Fibroblast of the aortic adventitia (primary cell): ENCODE measurements at places on chromosomes 6 and 20. TPM values are rescaled to one million over a fixed set of nuclear protein-coding genes. Genes with fewer than 3 reads are reported as not detected.

GRCh38 chr6:26155061-26155930, 68.1 kb downstream of the HFE start:
- DNase-seq: peak; percentile 19

DNA sequence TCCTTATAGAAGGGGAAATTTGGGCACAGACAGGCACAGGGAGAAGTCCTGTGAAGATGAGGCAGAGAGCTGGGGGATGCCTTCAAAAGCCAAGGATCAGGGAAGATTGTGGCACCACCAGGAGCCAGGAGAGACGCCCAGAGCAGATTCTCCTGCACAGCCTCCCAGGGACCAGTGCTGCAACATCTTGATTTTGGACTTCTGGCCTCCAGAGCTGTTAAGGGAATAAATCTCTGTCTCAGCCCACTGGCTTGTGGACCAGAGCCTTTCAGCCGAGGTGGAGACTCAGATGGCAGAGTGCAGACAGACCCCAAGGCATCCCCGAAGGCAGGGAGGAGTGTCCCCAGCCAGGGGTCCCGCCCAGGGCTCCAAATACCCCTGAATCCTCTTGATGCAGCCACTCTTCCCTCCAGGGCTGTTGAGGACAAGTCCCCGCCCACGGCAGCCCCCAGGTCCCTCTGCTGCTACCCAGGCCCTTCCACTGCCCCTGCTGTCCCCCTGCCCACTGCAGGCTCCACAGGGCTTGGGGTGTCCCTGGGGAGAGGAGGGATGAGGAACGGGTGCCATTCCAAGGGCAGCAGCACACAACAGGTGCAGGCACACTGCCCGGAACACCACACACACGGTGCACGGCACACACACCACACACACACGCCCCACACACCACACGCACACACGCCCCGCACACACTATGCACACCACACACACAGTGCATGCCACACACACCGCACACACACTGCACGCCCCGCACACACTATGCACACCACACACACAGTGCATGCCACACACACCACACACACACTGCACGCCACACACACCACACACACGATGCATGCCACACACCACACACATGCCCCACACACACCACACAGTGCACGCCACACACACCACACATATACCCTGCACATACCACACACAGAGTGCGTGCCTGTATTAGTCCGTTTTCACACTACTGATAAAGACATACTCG, 311.4 kb downstream of the TAF4 start:
- no peak for DNase-seq

- DNase-seq: no peak
These were observed 736.0 kb downstream of the CD109 start for GRCh38 chr6:74431873-74432580.

- DNase-seq: peak; percentile 4
These were observed 293.6 kb upstream of the PRND start for GRCh38 chr20:4427940-4428586.

- no peak for DNase-seq
These were observed 4.3 kb downstream of the PSMG4 start for GRCh38 chr6:3263096-3263495.

DNA sequence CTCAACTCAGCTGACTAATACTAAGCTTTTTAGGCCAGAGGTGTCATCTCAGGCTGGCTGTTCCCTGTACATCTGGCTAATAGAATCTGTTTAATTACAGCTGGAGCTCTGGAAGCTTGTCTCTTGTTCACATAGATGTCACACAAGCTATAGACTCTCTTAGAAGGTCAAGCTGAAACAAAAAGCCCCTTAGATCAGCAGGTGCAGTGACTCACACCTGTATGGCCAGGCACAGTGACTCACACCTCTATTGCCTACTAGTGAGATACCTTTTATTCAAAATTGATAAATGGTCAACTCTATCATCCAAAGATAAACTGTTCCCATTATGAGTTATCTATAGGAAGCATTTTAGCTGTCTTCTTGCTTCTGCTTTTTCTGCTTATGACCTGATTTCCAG, 29.9 kb upstream of the MTHFD1L start:
- DNase-seq: no peak

GRCh38 chr6:159729598-159730331, 2.5 kb downstream of the WTAP start:
- peak; percentile 28 for DNase-seq

DNA sequence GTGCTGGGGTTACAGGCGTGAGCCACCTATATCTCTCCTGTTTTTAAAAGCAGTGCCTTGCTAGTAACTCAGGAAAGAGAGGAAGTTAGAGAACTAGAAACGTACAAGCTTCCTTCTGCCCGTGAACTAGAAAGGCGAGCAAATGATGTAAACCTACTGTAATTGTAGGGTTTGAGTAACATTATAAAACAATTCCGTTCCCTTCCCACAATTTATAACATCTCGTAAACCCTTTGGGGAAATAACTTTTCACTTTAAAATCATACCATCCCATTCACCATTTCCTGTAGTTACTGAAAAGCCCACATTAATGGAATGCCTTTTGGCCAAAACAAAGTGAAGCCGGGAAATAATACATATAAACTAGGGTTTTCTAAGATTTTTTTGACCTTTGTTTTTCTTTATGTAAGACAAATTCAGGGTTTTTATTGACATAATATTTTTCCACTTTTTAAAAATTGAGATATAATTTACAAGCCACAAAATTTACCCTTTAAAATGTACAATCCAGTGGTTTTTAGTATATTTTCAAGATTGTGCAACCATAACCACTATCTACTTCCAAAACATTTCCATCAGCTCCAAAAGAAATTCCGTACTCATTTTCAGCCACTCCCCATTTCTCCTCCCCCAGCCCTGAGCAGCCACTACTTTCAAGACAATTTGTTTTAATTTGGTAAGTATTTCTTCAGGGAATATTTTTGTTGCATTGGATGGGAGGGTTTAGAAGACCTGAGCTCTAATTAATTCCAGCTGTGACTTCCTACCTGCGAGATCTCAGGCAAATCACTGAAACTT, 175.1 kb upstream of the PDE10A start:
- DNase-seq: peak; percentile 19

GRCh38 chr20:20233041-20233514, 134.8 kb upstream of the INSM1 start:
- no peak for DNase-seq

DNA sequence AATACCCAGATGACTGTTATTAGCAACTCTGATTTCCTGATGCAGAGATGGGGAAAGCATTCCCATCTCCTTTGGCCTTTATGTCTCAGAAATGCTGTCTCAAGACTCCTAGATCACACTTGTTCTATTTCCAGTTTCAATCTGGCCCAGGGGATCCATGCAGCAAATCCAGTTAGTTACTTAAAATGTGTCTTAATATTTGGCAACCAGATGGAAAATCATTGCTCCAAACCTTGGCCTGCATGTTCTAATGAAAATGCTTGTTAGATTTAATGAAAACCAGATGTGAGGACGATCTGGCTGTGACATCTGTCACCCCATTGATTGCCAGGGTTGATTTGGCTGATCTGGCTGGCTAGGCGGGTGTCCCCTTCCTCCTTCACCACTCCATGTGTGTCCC, 125.2 kb downstream of the TSHZ2 start:
- DNase-seq: no peak

DNA sequence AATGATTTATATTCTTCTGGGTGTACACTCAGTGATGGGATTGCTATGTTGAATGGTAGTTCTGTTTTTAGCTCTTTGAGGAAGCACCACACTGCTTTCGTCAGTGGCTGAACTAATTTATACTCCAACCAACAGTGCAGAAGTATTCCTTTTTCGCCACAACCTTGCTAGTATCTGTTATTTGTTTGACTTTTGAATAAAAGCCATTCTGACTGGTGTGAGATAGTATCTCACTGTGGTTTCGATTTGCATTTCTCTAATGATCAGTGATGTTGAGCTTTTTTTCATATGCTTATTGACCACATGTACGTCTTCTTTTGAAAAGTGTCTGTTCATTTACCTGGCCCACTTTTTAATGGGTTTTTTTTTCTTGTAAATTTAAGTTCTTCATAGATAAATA, 583.8 kb upstream of the ARID1B start:
- no peak for DNase-seq

GRCh38 chr6:102381203-102381602, 987.7 kb downstream of the GRIK2 start:
- DNase-seq: no peak

DNA sequence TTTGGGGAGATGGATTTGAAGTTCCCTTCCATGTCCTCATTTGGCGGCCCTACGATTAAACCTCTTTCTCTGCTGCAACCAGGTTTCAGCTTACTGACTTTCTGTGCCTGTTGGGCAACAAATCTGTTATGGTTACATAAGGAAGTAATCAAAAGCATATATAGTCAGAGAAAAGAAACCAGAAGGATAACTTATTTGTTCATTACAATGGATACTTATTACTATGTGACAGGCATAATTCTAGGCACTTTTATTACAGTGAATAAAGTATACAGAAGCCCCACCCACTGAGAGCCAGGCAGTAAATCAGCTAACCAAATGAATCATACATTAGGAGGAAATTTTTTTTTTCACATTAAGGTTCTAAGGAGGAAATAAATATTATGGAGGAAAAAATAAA, 9.6 kb upstream of the TRIM31 start:
- DNase-seq: no peak

- no peak for DNase-seq
These were observed 437.5 kb downstream of the HTR1B start for GRCh38 chr6:77025736-77026223.

DNA sequence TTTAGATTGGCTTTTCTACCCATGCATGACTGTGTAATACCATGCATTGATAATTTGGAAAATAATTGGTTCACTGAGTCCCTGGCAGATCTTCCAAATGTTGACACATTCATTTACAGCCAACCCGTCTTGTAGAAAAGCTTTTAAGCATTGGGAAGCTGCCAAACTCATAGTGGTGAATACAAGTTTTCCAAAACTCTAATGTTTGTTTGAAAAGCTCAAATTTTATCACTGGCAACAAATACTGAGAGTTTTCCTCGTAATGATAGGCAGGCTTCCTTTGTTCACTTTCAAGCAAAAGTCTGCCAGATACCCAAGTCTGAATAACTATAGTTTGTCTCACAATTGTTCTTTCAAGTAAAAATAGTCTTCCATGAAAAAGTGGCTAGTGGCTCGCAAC, 143.0 kb downstream of the FIG4 start:
- DNase-seq: peak; percentile 22

DNA sequence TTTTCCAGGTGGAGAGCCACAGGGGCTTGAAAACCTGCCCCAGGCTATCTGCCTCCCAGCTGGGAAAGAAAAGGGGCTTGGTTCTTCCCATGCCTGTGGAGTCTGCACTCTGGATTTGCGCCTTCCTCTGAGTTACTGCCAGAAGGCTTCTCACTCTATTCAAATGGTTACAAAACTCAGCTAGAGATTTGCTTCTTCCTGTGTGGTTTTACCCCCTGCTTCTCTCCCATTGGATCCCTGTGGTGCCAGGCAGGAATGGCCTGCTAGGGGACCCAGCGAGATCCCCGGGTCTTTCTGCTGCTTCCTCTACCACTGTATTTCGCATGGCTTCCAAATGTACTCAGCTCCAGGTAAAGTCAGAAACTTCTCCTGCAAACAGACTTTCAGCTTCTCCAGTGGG, 192.0 kb upstream of the HS3ST5 start:
- DNase-seq: no peak

DNA sequence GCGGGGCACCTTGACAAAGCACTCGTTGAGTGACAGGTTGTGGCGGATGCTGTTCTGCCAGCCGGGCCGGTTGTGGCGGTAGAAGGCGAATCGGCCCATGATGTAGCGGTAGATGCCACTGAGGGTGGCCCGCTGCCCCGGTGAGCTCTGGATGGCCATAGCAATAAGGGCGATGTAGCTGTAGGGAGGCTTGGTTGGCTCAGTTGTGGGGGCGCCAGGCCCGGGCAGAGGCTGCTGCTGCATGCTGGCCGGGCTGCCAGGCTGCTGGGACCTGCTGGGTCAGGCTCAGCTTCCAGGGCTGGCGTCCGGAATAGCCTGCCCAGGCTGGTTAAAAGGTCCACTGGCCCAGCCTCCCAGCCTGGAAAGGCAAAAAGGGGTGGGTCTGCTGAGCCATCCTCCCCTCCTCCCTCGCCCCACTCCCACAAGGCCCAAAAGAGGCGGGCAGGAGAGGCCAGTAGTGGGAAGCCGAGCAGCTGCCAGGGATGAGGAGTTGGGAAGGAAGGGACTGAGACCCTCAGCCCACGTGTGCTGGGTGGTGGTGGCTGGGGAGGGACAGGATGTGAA, at the start of gene FOXS1:
Gene FOXS1, minus strand, starts transcription at position 305 of the 564 bp plus-strand sequence. Its CDS starts 62 bp downstream, at position 243.
- DNase-seq: no peak

DNA sequence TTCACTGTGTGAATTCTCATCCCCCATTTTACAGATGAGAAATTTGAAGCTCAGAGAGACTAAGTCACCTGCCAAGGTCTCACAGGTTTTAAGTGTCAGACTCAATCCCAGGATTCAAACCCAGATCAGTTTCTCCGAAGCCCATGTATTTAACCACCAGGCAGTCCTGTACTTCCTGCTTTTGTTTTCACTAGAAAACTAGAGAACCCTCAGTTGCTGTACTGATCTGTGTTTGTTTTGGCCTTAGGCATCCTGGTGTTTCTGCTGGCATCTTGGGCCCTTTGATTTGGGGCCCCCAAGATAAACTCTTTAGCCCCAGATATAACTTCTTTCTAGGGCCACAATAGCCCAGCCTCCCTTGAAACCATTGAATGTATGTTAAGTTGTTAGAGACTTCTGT, 36.5 kb downstream of the PPP1R16B start:
- no peak for DNase-seq

- DNase-seq: no peak
These were observed 155.7 kb upstream of the CDYL start for GRCh38 chr6:4620284-4621151.

GRCh38 chr6:20433321-20433720, 31.6 kb downstream of the E2F3 start:
- DNase-seq: no peak

GRCh38 chr6:123022975-123023374, 26.9 kb downstream of the CLVS2 start:
- peak; percentile 2 for DNase-seq

- DNase-seq: no peak
These were observed 72.6 kb upstream of the RNF24 start for GRCh38 chr20:4087923-4088322.

Gene ITPR3
- 13.4 and 91.2 TPM in 2 replicates for total RNA-seq

Gene NEDD9
- 0.33 and 0.36 TPM in 2 replicates for total RNA-seq

Gene LINC00237
- total RNA-seq: not detected in 2 replicates

Gene IPCEF1
- total RNA-seq: 0.54 and 1.3 TPM in 2 replicates

Gene LTA
- not detected in 2 replicates for total RNA-seq

Gene TFAP2B
- total RNA-seq: under 0.01 TPM in 1 of 2 replicates, not detected in the other

Gene ABHD16B
- total RNA-seq: not detected in 2 replicates

Gene OXT
- not detected in 2 replicates for total RNA-seq

Gene ARHGAP40
- total RNA-seq: not detected in 2 replicates

Gene SLC25A27
- 6.2 and 27.3 TPM in 2 replicates for total RNA-seq

Gene KHDC1L
- not detected in 2 replicates for total RNA-seq
